ENCODE measurements at places on chromosomes 3 and 15.

GRCh38 chr15:96020133-96020532, 310.4 kb upstream of the NR2F2 start:
- no peak for DNase-seq

DNA sequence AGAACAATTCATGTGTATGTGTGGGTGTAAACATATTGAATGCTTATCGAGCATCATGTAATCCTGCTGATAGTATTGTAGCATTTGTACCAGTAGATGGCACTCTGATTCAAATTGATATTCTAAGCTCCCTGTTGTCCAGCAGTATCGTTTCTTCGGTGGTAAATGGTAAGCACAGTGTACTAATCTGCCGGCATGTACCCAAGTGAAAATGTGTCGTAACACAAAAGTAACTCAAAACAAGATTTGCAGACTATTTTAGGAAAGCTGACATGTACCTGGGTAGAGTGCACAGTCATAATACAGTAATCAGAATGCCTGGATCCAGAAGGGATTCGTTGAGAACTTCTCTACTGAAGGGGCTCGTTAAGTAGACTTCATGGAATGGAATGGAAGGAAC, 31.7 kb upstream of the MNS1 start:
- peak; percentile 36 for DNase-seq

DNA sequence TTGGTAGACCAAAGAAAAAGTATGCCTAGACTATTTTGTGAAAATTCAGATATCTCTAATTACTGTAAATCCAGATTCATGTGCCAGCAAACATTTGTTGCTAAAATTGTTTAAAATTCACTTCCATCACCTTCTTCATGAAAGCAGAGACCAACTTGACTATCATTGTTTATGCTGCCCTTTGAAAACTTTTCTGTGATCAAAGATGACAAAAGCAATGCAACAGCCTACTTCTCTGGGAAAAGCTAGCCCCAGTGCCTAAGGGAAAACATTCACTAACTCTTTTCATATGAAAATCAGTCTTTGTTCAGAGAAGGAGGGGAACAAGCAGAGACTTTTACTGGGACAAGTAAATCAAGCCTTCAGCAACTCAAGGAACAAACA, 178.0 kb upstream of the P2RY1 start:
- no peak for DNase-seq

- DNase-seq: no peak
Measured at GRCh38 chr3:155391551-155391958, 98.1 kb upstream of the STRIT1 start.

DNA sequence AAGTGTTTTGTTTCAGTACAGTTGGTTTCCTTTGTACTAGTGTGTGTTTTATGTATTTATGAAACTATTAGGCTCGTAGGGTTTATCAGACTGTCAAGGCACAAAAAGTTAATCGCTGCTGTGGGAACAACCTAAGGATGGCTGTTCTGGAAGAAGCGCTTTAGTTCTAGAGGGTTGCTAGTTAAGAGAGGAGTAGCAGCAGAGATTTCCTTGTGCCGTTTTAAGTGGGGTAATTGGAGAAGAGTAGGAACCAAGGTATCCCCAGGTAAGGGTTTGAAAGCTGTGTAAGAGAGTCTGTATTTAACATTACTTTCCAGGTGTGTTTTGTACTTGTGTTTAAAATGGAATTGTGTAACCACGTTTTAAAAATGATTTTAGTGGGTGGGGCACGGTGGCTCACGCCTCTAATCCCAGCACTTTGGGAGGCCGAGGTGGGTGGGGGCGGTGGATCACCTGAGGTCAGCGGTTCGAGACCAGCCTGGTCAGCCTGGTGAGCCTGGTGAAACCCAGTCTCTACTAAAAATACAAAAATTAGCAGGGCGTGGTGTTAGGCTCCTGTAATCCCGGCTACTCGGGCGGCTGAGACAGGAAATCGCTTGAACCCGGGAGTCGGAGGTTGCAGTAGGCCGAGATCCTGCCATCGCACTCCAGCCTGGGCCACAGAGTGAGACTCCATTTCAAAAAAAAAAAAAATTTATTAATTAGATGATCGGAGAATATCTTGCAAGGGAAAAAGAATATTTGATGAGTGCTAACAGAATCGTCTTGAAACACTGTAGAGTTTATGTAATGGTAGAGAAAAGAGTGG, 2.6 kb downstream of the MORF4L1 start:
- no peak for DNase-seq

DNA sequence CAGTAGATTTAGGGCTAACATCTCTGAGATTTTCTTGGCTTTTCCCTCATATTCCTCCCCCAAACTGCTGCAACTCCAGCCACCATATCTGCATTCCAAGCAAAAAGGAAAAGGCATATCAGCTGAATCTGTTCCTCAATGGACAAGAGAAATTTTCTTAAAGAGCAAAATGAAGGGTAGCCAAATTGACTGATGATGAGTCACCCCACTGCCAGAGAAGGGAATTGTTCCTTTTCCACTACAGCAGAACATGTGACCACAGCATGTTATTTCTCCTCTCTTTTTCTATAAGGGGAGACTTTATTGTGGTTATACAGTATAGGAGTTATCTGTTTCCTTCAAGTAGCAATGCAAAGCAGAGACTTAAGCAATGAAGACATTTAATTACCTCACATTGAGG, 172.5 kb downstream of the MTHFS start:
- no peak for DNase-seq

GRCh38 chr15:60935130-60935529, 294.0 kb downstream of the RORA start:
- no peak for DNase-seq
